ENCODE measurements at places on chromosomes 2 and 18. TPM values are rescaled to one million over a fixed set of nuclear protein-coding genes. Genes with fewer than 3 reads are reported as not detected.

DNA sequence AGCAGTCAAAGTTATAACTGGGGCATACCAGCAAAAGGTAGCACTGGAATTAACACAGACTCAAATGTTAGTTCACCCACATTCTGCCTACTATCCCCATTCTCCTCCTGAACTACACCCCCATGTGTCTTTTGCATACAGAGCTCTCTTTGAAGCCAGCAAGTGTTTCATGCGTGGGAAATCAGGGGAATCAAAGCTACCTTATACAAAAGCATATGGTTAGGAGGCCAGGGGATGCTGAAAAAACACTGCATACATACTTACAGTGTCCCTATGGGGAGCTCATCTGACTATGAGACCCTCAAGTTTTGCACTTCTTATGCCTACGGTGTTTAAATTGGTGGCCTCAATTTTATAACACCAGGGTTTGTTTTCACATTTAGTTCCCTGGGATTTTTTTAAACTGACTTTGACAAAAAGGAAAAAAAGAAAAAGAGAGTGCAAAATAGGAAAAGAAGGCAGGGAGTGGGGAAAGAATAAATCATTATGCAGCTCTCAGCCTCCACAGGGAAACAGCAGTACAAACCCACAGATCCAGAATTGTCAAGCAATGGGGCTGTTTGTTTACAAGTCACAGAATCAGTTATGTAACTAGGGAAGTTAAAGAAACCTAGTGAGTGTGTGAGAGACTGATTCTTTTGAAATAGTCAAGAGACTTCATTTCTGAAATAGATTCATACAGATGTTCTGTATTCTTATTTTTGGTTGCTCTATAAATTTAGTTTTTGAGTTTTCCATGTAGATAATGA is 20.1 kb upstream of the PPP3R1 start:
- DNase-seq = no peak

RUFY4 gene
- total RNA-seq = 1.5 TPM

DNA sequence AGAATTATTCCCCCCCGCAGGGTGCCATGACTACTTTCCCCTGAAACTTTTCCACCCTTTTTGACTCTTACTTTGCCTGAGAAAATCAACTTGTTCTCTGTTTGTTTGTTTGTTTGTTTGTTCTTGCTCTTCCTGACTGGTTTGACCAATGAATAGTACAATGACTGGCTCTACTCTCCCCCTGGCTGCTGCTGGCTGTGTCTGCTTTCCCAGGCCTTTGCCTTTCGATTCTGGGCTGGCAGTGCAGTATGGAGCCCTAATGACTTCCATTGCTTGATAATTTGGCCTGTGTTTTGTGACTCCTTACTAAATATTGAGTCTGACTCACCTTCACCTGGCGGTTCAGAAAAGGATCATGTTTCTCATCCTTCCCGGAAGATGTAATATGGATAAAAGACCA is 241.1 kb downstream of the TMEM182 start:
- DNase-seq = no peak

- no peak for DNase-seq
Observed at GRCh38 chr18:71036783-71037182, 747.9 kb downstream of the SOCS6 start.

DLX1 gene
- not detected for total RNA-seq

DNA sequence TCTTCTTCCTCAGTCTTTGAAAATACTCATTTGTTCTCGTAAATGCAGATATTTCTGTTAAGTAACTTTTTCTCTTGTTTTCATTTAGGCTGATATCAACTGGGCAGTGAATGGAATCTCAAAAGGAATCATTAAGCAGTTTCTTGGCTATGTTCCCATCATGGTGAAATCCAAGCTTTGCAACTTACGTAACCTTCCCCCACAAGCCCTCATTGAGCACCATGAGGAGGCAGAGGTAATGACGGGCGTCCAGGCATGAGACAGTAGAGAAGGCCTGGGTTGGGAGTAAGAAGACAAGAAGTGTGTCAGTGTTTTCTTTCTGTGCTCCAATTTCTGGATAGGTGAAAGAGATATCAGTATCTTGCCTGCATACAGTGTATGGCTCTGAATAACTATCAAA is 5.1 kb downstream of the POLR1B start:
- no peak for DNase-seq

ERICH2 gene
- not detected for total RNA-seq

GAL3ST2 gene
- total RNA-seq = not detected

C2orf78 gene
- total RNA-seq = not detected

CDKL4 gene
- total RNA-seq = not detected

GRCh38 chr18:10518595-10519255 is 7.1 kb upstream of the NAPG start:
- DNase-seq = no peak

DNA sequence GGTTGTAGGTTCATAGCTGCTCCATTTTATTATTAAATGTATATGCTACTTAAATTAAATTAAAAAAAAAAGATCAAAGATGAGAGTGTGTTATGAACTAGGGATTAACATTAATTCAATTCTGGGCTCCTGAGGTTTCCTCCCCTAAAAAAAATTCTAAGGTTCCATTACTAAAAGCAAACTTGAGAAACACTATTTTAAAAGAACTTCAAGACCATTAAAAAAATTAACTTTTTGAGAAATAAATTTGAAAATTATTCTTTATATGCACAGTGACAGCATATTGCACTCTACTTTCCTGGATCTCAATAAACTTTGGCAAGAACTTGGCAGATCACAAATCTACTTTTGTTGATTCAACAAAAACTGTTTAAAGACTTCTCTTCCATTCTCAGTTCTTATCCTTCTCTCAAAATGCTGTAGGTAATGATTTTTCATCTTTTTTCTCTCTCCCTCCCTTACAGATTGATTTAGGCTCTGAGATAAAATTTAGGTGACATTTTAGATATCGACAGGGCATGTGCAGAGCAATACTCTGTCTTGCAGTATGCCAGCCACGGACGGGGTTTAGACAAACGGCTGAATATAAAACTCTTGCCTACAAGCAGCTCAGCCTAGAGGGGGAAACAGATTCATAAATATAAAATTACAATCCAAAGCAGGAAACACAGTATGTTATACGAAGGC is 592 bp upstream of the MARS2 start:
- no peak for DNase-seq

CHRNA1 gene
- not detected for total RNA-seq

DNA sequence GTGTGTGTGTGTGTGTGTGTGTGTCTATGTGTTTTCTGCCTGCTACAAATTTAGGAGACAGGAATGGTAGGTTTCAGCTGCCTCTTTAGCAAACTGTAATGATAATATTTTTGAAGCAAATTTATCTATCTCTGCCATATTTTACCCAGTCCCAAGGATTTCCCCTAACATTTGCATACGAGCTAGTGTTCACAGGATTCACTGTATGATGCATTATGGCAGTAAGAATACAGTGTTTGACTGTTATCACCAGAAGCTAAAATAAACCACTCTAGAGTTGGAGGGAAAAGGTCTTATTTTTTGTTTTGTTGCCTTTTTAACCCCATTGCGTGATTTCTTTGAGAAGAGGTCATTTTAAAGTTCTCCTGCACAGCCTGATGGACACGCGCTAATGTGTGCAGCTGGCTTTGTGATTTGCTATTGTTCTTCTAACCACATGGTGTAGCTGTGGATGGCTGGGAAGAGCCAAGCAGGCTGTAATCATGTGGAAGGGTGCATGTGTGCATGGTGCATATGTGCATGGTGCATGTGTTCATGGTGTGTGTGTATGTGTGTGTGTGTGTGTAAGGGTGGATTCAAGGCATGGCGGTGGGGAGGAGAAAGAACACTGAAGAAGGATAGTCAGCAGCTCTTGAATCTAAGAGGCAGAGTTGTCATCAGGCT is 62.4 kb downstream of the PLB1 start:
- DNase-seq = no peak

All from naive thymus-derived CD8-positive, alpha-beta T cell (primary cell).